Midbrain (tissue), 1 donor: ENCODE measurements at places on chromosomes 16 and 17.

GRCh38 chr17:61458421-61459141 is 6.4 kb downstream of the TBX4 start:
- DNase-seq = no peak

- DNase-seq = peak; percentile 95
Measured at GRCh38 chr17:35063514-35064223, at the start of gene RFFL. TSS of gene RFFL (minus strand) at chr17:35063707. CDS start at chr17:35026553, 37,154 bp downstream.

GRCh38 chr17:11305524-11305923 is 64.5 kb downstream of the SHISA6 start:
- no peak for DNase-seq

- no peak for DNase-seq
Measured at GRCh38 chr16:11913425-11914079, 2.2 kb downstream of the GSPT1 start.

DNA sequence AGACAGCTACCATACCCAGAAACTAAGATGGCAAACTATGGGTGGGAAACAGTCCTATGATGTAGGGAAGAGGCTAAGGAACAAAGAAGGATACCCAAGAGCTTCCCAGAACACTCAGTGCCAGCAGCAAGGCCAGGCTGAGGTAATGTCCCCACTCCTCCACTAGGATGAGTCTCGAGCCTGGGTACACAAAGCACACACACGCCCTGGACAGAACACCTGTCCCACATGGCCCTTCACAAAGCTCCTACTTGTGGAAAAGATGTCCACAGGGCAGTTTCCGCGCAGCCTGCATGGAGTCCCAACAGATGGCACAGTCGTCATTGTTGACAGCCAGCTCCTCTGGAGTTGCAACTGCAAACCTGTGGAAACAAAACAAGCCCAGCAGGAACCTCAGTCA is 23.9 kb downstream of the AMFR start:
- no peak for DNase-seq

DNA sequence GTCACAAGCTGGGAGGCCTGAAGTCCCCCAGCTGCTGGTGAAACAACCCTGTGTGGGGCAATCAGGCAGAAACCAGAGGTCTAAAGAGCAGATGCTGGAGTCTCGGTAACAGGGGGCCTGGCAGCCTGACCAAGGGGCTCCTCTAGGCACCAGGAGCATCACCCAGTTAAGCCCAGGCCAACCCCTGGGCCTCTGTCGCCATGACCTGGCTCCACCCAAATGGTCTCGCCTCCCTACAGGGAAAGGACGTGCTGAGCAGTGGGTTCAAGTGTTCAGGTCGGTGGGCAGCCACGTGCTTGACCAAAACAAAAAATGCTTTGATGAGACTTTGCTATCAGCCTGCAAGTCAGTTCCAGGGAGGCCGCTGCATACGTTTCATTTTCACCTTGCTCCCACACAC is 240.3 kb downstream of the ZNF423 start:
- DNase-seq = no peak
